ENCODE measurements at places on chromosomes 3 and 15. TPM values are rescaled to one million over a fixed set of nuclear protein-coding genes. Genes with fewer than 3 reads are reported as not detected.

Gene CDCP1
- total RNA-seq = 1.8 TPM

DNA sequence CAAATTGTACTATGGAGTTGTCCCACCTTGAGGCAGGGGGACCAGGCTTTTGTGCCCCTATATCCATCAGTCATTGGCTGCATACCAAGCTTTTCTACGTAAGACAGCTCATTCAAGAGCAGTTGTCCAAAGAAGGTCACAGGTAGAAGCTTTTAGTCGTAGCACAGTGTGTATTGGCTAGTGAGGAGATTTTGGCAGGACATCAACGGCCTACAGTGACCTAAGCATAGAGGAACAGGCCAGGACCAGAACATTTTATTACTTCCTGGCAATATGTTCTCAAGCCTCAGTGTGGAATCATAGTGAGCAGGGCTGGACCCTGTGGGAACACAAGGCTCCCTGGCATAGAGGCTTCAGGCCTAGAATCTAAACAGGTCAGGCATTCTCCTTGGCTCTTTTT lies 105.4 kb upstream of the ANKRD28 start:
- DNase-seq = no peak

- no peak for DNase-seq
Measured at GRCh38 chr3:2944628-2945027, 165.5 kb downstream of the IL5RA start.

- no peak for DNase-seq
Measured at GRCh38 chr15:35126236-35126635, 41.1 kb upstream of the NANOGP8 start.

DNA sequence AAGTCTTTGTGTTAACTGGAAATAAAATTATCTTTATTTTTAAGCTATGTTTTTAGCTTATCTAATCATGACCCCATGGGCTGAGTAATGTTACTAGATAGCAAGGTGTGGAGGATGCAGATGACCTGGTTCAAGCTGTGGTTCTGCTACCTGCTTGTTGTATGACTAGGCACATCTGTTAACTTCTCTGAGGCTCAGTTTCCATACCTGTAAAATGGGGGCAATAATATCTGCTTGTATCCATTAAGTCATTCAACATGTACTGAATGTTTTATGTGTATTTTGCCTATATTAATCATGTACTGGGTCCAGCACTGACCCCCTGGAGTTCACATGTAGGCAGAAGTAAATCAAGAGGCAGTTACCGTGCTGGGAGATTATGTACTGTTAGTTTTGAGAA lies 51.5 kb downstream of the CEMIP start:
- no peak for DNase-seq

DNA sequence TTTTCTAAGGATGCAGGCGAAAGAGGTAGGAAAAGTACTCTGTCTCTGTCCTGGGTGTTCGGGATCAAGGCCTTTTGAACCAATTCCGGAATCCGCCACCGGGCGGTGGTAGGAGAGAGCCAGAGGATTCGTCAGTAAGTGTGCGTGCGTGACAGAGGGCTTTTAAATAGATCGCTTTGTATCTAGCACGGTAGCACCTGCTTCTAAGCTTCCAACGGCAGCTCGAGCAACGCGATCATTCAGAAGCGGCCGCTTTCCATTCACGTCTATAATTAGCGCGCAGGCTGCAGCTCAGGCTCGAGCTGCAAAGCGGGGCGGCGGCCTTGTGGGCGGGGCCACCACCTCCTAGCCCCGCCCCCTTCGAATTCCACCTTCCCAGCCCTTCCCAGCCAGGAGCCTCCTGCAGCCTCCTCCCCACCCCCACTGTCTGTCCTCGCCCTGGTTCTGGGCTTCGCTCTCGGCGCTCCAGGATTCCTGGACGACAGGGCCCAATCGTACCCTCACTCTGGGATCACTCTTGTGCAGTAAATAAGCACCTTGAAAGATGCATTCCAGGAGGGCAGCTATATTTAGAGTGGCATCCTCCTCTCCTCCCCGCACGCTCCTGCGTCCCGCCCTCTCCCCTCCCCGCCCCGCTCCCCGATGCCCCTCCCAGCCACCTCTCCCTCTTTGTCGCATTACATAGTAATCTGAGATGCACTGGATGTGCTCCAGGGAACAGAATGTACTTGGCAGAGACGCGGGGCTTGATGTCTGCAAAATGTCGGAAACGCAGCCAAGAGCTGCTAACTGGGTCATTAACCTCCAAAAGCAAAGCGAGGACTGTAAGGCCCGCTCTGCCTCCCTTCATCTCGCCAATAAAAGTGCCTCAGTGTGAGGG lies 224.1 kb upstream of the TPRG1 start:
- DNase-seq = peak; percentile 94

Measured in sciatic nerve (tissue), 2 donors.